Hematopoietic multipotent progenitor cell (in vitro differentiated cells): ENCODE measurements at places on chromosomes 11 and 22.

DNA sequence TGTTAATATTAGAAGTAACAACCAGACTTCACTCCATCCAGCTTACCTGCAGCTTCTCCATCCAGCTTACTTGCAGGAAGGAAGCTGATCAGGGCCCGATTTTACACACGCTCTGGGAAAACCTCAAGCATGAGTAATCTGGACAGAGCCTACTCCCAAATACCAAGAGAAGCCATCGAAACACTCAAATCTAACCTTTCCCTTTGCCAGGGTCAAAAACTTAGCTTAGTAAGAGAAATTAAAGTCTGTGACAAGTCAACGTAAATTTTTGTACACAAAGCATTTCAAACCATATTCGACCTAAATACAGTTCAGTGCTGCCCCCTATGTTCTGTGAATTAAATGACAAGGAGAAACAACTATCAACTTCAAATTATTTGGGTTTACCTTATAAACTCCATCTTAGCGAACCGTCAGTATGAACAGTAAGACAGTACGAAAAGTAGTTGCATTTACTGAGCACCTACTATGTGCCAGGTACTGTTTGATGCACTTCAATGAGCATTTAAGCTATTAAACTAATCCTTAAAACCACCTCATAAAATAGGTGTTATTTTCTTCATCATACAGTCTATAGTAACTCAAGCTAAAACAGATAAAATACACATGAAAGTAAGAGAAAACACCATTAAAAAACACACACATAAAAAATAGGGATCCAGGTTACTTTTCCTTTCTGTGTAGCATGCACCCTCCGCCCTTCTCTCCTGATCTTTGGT is 36.9 kb downstream of the ARFGAP3 start:
- peak; percentile 50 for DNase-seq

GRCh38 chr11:113934761-113935160 is 30.2 kb downstream of the HTR3B start:
- DNase-seq: no peak

DNA sequence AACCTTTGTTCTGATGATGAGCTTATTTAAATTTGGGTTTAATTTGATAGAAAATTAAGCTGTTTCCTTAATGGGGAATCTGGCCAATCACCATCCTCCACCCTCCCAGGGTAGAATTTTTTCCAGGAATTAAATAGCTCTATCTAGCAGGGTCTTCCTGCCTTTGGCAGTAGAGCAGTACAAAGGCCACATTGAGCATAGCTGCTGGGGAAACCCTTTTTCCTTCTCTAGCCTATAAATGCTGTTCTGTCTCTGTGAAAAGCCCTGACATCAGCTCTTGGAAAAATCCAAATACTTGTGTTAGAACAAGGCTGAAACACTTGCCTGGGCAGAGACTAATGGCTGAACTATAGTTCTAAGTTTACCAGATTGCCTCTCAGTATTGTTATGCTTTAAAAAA is 55.1 kb downstream of the ARHGEF12 start:
- no peak for DNase-seq

DNA sequence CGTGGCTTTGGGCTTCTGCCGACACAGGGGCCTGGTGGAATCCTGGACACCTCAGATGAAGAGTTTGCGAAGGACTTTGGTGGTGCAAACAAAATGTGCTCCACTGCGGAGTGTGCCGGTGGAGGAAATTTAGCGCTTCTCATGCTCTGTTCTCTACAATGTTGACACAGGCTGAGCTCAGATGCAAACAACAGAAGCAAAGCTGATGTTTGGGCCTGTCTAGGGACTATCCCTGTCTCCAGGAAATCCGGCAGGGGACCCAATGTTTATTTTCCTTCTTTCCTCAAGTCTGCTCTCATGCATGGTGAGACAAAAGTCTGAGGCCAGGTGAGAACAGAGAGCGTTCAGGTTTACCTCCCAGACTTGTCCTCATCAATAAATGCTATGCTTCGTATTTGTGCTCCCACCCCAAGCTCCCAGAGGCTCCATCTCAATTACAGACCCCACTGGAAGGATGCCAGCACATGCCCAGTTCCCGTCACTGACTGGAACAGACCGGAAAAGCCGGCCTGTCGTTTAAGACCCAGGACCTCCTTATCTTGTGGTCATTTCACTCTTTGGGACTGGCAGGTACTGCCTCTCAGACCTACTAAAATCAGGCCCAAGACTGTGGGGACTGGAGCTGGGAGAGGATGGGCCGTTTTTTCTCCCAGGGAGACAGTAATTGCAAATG is 105.7 kb upstream of the B3GAT1 start:
- no peak for DNase-seq

- DNase-seq: peak; percentile 95
Measured at GRCh38 chr22:36329254-36330078, 58.3 kb downstream of the MYH9 start.

DNA sequence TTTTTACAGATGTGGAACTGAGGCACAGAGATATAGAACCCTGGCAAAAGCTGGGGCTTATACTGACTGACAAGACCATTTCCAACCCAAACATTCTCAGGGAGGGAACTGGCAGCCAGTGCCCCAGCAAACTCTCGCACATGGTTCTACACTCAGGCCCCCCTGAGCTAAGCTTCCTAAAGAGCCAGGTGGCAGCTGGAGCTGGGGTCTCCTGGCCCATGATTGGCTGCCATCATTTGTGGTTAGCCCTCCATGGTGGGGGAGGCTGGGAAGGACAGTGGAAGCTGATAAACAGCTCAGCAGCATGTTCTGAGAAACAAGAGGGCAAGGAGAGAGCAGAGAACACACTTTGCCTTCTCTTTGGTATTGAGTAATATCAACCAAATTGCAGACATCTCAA is at the start of gene RAG1:
Gene RAG1, plus strand, starts transcription at position 314 of the 400 bp plus-strand sequence. CDS start 5,298 bp downstream, outside the sequence.
- DNase-seq: no peak

DNA sequence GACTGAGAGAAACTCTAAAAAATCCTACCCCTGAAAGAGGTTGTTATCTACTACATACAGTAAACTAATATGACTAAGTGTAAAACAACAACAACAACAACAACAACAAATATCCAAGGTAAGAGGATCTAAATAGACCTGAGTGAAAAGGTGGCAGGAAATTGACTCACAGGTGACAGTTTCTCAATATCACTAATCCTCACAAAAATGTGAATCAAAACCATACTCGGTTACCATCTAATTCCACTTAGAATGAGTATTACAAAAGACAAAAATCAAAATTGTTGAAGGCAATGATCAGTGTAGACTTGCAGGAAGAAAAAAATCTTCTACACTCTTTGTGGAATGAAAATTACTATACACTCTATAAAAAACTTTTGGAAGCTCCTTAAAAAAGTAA is 17.5 kb downstream of the RGL4 start:
- DNase-seq: no peak

DNA sequence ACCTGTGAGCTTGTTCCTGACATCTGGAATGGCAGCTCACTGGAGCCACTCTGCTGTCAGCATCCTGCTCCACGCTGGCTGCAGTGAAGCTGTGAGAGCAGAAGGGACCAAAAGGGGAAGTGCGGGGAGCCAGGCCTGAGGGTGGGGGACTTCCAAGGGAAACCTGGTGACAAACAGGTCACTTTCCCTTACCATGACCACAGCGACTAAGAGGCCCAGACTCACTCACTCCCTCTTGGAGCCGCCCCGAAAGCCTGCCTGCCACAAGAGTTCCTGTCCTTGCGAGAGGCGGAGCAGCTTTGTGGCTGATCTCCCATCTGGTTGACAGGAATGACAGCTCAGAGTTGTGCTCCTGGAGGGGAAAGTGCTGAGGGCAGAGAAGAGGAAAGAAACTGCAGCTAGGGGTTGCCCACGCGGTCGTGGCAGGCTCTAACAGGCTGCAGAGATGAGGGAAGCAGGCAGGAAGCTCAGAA is 183.8 kb upstream of the NTM start:
- DNase-seq: no peak

DNA sequence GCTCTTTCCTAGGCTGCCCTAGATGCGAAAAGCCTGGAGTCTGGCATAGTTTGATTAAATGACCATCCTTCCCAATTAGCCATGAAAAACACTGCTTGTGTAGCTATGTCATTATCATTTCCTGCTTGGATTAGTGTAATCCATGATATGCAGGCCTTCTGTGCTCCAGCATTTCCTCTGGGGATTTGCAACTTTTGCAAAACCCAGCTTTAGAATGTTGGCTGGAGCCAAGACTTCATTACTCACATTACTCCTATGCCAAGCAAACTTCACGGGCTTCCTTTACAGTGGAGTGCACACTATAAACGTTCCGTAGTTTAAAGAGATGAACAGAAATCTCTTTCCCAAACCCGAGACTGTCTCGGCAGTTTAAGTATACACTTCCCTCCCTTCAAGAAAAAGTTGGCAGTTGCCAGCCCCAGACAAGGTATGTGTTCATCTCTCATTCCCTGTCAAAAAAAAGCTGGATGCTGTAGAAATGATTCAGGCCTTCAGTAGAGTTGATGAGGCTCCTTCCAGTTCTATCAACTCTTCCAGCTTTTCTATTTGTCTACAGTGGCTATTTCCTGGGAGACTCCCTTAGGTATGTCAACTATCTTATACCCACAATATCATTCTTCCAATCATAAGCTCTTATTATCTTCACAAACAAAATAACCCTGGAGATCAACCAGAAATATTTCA is 180.0 kb downstream of the MAML2 start:
- no peak for DNase-seq

DNA sequence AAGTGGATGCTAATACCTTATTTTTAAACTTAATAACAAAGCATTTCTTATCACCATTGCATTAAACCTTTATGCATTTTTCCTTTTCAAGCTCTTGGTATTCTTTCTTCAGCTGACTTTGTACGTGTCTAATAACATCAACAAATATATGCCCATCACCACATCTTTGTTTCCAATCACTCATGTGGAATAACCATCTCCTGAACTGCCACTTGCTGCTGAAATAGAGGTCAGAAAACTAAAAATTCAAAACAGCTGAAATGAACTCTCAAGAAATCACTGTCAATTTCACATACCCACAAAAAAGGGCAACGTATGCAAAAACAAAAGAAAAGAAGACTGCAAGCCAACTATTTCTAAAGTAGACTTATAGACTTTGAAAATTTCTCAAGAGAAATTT is 7.4 kb downstream of the MSANTD4 start:
- no peak for DNase-seq

DNA sequence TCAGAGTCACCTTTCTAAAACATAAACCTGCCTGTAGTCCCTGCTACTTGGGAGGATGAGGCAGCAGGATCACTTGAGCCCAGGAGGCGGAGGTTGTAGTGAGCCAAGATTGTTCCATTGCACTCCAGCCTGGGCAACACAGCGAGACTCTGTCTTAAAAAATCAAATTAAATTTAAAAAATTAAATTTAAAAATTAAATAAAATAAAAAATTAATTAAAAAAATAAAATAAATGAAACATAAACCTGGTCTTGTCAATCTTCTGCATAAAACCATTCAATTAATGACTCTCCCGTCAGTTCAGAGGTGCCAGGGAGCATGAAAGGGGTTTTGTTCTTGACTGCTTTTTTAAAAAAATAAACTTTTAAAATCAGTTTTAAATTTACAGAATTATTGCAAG is 48.6 kb downstream of the CCDC83 start:
- DNase-seq: no peak

DNA sequence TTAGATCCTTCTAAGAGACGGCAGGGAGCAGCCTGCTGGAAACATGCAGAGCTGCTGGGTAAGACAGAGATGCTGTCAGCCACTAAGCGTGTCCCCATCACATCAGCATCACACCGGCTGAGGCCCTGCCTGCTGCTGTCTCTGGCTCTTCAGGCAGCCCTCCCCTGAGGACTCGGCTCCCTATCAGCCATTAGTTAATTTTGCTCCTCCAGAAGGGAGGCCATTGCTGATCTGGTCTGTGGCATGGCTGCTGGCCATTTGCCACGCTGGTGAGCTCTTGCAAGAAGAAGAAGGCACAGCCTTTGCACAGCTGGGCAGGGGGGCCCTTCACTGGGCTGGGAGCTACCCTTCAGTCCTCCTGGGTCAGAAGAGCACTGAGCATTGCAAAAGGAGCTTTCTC is 131.2 kb upstream of the PARVA start:
- no peak for DNase-seq

GRCh38 chr11:19433367-19433766 is 192.6 kb upstream of the E2F8 start:
- DNase-seq: no peak
